ENCODE measurements at places on chromosomes 12 and 14.
A peak's percentile ranks its signal among the peaks of the same experiment; 100 is the strongest.

DNA sequence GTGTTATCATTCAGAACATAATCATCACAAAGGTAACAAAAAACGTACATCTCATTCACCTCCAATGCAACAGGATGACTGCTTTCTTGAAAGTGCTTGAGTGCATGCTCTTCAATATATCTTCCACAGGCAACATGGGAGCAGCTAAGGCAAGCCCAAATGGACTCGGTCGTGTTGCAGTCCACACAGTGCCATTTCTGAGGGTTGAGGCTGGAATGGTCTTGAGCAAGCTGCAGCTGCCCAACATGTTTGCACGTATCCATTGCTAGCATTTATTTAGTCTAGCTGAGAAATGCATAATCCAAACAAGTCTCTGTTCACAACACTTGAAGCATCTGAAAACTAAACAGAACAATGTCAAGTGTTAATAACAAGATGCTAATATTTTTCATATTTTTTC is 17.3 kb downstream of the USP44 start:
- no peaks in the 10 kb centered on the region for H3K4me1 ChIP-seq
- H3K4me3 ChIP-seq, result no peak overlapping the region
- H3K27me3 ChIP-seq, result no peaks in the 10 kb centered on the region
- peaks cover 17% of the 10 kb centered on the region for H3K36me3 ChIP-seq

DNA sequence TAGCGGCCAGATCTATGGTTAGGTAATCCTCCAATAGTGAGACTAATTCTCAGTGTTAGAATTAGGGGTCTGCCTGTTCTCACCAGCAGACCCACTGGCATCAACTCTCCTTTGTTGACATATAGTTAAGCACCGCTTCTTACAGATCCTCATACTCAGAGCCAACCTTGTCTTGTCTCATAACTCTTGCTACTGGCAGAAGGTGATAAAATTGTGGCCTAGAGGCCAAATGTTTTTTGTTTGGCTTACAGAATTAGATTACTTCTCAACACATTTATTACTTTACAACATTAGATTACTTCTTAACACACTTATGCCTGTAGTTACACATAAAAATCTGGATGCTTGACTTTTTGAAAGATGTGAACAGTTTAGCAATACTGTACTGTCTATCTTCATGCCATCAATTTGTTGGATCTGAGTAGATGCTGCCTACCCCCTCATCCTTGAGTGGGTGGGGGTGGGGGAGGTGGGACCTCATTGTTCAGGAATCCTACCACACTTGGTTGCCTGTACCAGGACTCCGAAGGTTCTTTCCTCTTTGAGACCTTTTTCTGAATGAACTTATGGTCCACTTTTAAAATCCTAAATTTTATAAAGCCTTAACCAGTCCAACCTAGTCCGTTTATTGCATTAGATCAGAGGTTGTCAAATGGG is 7.0 kb downstream of the MTHFD1 start:
- no peaks in the 10 kb centered on the region for H3K4me1 ChIP-seq
- no peak overlapping the region for H3K27ac ChIP-seq
- H3K27me3 ChIP-seq, result no peaks in the 10 kb centered on the region
- no peak overlapping the region for H3K4me3 ChIP-seq

DNA sequence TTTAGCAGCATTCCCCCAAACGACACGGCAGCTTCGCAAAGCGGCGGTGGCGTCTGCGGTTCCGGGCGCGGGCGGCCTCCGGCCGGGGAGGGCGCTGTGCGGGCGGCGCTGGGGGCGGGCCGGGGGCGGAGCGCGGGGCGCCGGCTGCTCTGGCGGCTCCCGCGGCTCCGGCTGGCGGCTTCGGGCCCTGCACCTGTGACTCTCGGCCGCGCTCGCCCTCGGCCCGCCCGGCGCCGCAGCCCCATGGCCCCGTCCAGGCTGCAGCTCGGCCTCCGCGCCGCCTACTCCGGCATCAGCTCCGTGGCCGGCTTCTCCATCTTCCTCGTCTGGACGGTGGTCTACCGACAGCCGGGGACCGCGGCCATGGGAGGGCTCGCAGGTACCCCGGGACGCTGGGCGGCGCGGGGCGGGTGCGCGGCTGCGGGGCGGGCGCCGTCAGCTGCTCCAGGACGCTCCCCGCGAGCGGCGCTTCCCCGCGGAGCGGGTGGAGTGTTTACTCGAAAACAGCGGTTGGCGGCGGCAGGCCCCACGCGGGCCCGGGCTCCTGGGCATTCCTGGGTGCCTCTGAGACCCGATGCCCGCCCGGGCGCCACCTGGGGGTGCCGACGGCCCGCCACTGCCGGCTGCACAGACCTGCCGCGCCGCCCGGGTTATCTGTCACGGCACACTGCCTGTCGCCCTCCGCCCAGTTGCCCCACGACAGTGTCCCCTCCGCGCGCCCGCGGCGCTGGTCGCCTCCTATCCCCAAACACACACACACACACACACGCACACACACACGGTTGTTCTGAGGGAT is at the start of gene SLC48A1:
SLC48A1 (plus strand) TSS at position 177 of the 796 bp plus-strand sequence; CDS start at position 244, 67 bp downstream.
- H3K27ac ChIP-seq, result no peak within 1 kb of the TSS
- H3K36me3 ChIP-seq, result no peaks in the 10 kb centered on the region
- H3K4me3 ChIP-seq, result peak within 1 kb of the TSS; percentile 95
- peaks cover 12% of the 10 kb centered on the region for H3K4me1 ChIP-seq
- peak; percentile 68 for DNase-seq

GRCh38 chr14:56494167-56494566 is 85.4 kb upstream of the TMEM260 start:
- peaks cover 3% of the 10 kb centered on the region for H3K4me1 ChIP-seq
- no peak for DNase-seq
- no peaks in the 10 kb centered on the region for H3K27me3 ChIP-seq
- no peak overlapping the region for H3K4me3 ChIP-seq
- no peaks in the 10 kb centered on the region for H3K36me3 ChIP-seq
- H3K27ac ChIP-seq, result no peak overlapping the region

- no peak overlapping the region for H3K27ac ChIP-seq
- no peaks in the 10 kb centered on the region for H3K27me3 ChIP-seq
- no peak overlapping the region for H3K4me3 ChIP-seq
- H3K36me3 ChIP-seq, result no peaks in the 10 kb centered on the region
These were observed 20.2 kb upstream of the FAM234B start for GRCh38 chr12:13023811-13024530.

DNA sequence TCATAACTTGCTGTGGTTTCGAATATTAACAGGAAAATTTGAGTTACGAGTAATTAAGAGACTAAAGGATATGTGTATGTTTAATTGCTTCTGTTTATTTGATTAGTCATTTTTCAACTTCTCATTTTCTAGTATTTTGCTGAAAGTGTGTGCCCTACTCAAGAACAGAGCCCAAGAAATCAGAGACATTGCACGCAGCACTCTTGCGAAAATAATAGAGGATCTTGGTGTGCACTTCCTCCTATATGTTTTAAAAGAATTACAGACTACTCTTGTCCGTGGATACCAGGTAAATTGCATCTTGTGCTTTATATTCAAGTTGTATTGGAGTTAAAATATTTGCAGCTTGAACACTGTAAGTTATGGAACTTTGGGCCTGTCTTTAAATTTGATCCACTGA is 50.8 kb downstream of the ARL1 start:
- peaks cover 3% of the 10 kb centered on the region for H3K36me3 ChIP-seq
- no peaks in the 10 kb centered on the region for H3K4me1 ChIP-seq
- DNase-seq, result no peak
- H3K27ac ChIP-seq, result no peak overlapping the region

DNA sequence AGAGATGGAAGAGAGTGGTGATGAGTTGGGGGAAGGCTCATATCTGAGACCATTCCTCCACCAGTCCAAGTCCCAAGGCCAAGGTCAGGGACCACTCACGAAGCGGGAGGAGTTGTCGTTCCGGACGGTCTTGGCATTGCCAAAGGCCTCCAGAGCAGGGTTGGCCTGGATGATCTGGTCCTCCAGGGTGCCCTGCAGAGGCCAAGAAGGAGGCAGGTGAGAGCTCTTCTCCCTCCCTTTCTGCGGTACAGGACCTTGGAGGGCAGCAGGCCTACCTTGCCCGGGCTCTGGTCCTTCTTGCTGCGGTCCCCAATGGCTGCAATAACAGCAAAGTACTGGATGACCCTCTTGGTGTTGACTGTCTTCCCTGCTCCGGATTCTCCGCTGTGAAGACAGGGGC is 4.0 kb downstream of the MYH7 start:
- peaks cover 26% of the 10 kb centered on the region for H3K4me1 ChIP-seq
- DNase-seq, result no peak
- no peak overlapping the region for H3K4me3 ChIP-seq
- no peaks in the 10 kb centered on the region for H3K36me3 ChIP-seq
- no peaks in the 10 kb centered on the region for H3K27me3 ChIP-seq
- no peak overlapping the region for H3K27ac ChIP-seq

- H3K27me3 ChIP-seq, result no peaks in the 10 kb centered on the region
- H3K4me1 ChIP-seq, result peaks cover 13% of the 10 kb centered on the region
These were observed 188.3 kb upstream of the SLC38A2 start for GRCh38 chr12:46560874-46561273.

DNA sequence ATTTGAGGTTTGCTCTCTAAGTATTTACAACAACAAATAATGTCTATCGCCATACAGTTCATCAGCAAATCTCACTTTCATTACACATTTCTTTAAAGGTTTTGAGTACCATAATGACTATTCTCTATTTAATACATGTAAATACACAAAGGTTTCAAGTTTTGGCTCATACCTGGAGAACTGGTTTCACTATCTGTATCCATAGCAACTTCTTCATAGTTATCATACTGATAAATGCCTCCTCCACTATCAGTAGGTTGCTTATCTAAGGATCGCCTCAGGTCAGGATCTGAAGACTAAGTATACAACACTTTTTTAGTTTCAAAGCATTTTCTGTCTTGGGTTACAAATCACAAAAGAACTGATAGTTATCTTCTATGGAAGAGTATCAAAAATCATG is 21.4 kb downstream of the ZFC3H1 start:
- H3K4me1 ChIP-seq, result no peaks in the 10 kb centered on the region
- no peak overlapping the region for H3K4me3 ChIP-seq
- no peak for DNase-seq
- H3K27ac ChIP-seq, result no peak overlapping the region
- peaks cover 9% of the 10 kb centered on the region for H3K36me3 ChIP-seq
- no peaks in the 10 kb centered on the region for H3K27me3 ChIP-seq

DNA sequence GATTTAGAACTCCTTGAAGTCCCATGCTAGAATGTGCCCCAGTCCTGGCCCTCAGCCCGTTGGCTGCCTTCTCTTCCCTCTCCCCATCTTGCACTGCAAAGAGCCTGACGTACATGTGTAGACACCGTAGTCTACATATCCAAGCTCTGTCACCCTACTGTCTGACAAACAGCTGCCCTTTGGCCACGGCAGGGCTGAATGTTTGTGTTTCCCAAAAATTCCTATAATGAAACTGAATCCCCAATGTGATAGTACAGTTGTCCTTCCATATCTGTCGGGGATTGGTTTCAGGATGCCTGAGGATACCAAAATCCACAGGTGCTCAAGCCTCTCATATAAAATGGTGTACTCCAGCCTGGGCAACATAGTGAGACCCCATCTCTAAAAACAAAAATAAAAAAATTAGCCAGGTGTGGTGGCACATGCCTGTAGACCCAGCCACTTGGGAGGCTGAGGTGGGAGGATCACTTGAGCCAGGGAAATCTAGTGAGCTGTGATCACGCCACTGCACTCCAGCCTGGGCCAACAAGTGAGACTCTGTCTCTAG is 12.3 kb upstream of the TFCP2 start:
- H3K36me3 ChIP-seq, result no peaks in the 10 kb centered on the region
- no peak overlapping the region for H3K27ac ChIP-seq
- no peak for DNase-seq
- peak overlapping the region; percentile 59 for H3K4me3 ChIP-seq
- no peaks in the 10 kb centered on the region for H3K27me3 ChIP-seq

DNA sequence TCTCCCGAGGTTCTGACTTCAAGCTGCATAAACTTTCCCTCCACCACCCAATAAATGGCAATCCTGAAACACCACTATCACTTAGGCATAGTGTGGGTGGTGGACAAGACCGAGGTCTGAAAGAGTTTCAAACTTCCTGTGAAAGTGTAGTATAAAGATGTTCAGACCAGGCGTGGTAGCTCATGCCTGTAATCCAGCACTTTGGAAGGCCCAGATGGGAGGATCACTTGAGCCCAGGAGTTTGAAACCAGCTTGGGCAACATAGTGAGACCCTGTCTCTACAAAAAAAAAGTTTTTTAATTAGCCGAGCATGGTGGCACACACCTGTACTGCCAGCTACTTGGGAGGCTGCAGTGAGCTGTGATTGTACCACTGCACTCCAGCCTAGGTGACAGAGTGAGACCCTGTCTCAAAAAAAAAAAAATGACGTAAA is 61.9 kb downstream of the CCDC92 start:
- H3K27me3 ChIP-seq, result no peaks in the 10 kb centered on the region
- peaks cover 8% of the 10 kb centered on the region for H3K4me1 ChIP-seq
- H3K27ac ChIP-seq, result no peak overlapping the region
- H3K4me3 ChIP-seq, result no peak overlapping the region
- DNase-seq, result no peak

- H3K27ac ChIP-seq, result no peak overlapping the region
- H3K4me3 ChIP-seq, result no peak overlapping the region
- no peak for DNase-seq
These were observed 18.0 kb downstream of the ATL1 start for GRCh38 chr14:50577982-50578381.

- no peaks in the 10 kb centered on the region for H3K27me3 ChIP-seq
- no peak overlapping the region for H3K27ac ChIP-seq
- no peaks in the 10 kb centered on the region for H3K36me3 ChIP-seq
- no peak for DNase-seq
These were observed 23.6 kb downstream of the MMAB start for GRCh38 chr12:109549613-109550270.

DNA sequence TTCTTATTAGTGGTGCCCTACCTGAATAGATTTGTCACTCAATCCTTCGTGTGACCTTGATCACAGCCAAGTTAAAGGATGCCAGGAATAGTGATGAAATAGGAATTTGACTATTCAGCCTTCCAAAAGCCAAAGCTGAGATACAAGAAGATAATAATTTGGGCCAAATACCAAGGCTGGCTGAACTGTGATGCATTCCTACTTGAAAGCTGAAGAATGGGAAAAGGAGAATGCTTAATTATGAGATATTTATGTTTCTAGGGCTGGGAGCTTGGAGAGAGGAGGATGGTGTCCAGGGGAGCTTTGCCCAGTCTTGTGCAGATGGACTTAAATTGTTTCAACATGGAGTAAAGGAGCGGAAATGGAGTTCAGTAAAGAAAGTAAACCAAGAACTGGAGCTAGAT is 5.2 kb downstream of the RNASE7 start:
- H3K4me1 ChIP-seq, result no peaks in the 10 kb centered on the region
- H3K4me3 ChIP-seq, result no peak overlapping the region
- H3K36me3 ChIP-seq, result no peaks in the 10 kb centered on the region

DNA sequence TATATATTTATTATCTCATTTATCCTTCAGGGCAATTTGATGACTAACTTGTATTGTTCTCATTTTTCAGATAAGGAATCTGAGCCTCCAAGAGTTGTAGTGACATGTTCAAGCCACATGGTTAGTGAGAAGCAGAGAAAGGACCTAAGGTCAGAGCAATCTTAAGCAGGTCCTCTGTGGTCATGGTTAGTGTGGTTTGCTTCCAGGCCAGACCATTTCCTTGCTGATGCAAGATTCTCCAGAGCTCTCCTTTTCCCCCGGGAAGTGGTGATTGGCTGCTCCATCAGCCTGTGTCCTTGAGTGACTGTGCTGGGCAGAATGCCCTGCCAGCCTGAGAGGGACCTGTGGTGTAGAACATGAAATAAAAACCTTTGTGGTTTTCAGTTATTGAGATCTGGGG is 141.3 kb downstream of the KTN1 start:
- H3K4me3 ChIP-seq, result no peak overlapping the region
- H3K4me1 ChIP-seq, result no peaks in the 10 kb centered on the region
- no peaks in the 10 kb centered on the region for H3K36me3 ChIP-seq
- no peak overlapping the region for H3K27ac ChIP-seq
